ENCODE measurements at places on chromosomes 4 and X.

GRCh38 chr4:113952452-113953029 is 26.9 kb downstream of the ARSJ start:
- DNase-seq, result no peak

DNA sequence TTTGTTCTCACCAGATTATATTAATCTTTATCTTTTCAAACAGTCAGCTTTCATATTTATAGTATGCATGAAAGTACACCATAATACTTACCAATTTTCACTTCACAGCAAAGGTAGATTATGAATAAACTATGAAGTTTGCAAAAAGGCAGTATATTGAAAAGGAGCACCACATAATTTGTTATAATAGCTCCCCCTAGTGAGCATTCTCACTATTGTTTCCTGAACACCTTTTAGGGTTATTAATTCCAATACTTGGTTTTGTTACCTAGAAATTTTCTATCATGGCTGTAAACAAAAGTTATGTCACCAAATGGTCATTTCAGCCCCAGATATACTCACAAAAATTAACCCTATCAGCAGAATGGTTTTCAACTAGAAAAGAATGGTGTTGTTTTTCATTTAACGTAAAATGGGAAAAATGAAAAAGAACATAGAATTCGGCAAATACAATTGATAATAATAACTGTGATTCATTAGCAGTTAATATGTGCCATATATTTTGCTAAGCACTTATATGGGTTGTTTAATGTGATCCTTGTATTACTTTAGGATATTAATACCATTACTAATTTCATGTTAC is 30.2 kb upstream of the NKX6-1 start:
- DNase-seq, result peak; percentile 1

GRCh38 chr4:119518230-119518892 is 110.2 kb downstream of the PDE5A start:
- no peak for DNase-seq

DNA sequence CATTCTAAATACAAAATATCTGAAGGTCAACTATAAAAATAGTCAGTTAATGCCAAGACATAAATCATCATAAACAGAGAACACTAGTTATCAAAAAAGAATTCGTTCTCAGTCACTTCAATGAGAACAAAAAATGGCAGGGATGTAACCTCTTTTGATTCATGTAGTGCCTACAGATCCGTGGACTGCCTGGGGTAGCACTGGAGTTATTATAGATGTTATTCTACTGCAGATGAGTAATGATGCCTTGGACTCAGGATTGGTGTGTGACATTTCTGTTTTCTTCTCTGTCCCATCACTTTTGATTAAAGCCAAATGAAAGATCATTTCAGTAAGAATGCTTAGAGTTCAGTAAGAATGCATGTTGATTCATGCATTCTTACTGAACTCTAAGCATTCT is 440.4 kb downstream of the FAM133A start:
- no peak for DNase-seq

- peak; percentile 12 for DNase-seq
Observed at GRCh38 chrX:42704454-42704853, 73.5 kb downstream of the PPP1R2C start.

GRCh38 chr4:82975792-82976191 is 34.8 kb downstream of the LIN54 start:
- peak; percentile 46 for DNase-seq

- DNase-seq, result no peak
Observed at GRCh38 chrX:3695536-3695935, 17.9 kb downstream of the PRKX start.

- no peak for DNase-seq
Observed at GRCh38 chr4:140790171-140790570, 34.0 kb upstream of the TBC1D9 start.

GRCh38 chrX:41779030-41779564 is 55.1 kb downstream of the GPR82 start:
- peak; percentile 17 for DNase-seq

GRCh38 chrX:94751611-94752010 is 1077.6 kb downstream of the FAM133A start:
- no peak for DNase-seq

- no peak for DNase-seq
Observed at GRCh38 chr4:87551361-87551760, 22.2 kb upstream of the SPARCL1 start.

GRCh38 chrX:152641256-152641875 is 3.7 kb downstream of the GABRQ start:
- no peak for DNase-seq

DNA sequence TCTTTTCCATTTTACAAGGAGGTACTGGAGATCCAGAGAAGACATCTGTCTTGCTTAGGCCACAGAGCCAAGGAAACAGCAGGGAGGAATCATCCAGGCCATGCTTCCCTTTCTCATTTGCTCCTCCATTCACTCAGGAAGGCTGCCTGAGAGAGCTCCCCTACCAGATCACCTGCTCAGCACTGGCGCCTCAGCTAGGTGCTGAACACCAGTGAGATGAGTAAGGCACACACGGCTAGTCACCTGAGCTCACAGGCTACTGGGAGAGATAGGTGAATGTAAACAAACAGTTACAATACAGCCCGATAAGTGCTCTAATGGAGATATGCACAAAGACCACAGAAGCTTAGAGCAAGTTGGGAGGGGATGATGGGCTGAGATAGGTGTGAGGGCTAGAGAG is 149.8 kb upstream of the ARHGEF9 start:
- no peak for DNase-seq

- DNase-seq, result peak; percentile 57
Observed at GRCh38 chr4:6840062-6840976, 57.8 kb downstream of the KIAA0232 start.

DNA sequence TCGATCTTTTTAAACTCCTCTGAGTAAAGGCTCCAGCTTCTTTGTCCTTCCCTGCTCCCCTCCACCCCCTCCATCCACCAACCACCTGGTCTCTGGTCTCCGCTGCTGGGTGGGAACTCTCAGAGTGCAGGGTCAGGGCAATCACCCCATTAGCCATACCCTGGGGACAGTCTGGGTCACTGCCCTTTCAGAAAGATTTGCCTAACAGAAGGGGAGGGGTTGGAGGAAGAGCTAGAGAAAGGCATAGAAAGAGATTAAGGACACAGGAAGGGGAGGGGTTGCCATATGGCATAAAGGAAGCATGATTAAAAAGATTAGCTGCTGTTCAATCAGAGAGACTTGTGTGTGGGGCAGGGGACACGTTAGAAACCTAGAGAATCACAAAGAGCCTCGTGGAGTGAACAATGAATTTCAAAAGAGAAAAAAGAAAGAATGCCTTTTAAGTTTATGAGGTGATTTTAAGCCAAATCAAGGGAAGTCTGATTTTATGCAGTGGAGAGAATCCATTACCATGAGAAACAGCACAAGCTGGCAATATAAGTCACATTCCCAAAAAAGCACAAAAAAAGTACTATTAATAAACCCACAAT is 115.5 kb upstream of the ACSL4 start:
- DNase-seq, result no peak

DNA sequence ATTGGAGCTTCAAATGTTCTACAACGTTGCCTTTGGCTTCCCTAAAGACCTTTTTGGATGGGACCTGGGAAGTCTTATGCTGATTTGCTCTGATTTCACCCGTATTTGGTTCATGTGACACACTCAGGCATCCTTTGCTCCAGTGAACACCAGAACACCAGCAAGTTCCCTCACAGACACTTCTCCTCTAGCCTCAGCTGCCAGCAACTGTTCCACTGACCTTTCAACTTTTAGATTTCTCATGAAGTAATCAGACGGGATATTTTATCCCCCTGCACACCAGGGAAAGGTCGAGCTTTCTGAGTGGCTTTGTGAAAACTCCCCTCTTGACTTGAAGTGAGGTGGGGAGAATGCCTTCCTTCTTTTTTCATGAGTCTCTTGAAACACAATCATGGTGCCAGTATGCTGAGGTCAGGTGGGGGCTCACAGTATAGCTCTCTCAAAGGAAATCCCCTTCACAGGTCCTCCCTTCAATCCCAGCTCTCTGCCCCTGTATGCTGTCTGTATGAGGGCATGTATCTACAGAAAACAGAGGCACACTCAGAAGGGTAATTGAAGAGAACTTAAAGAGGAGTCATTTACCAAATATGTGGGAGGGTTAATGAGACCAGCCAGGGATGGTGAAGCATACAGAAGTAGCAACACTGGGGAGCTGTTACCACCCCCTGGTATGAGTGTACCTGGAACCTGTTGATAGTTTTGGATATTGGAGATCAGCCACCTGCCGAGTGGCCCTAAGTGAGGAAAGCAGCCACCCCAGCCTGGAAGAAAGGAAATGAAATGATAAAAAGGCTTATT is 62.7 kb downstream of the FGFBP1 start:
- no peak for DNase-seq

DNA sequence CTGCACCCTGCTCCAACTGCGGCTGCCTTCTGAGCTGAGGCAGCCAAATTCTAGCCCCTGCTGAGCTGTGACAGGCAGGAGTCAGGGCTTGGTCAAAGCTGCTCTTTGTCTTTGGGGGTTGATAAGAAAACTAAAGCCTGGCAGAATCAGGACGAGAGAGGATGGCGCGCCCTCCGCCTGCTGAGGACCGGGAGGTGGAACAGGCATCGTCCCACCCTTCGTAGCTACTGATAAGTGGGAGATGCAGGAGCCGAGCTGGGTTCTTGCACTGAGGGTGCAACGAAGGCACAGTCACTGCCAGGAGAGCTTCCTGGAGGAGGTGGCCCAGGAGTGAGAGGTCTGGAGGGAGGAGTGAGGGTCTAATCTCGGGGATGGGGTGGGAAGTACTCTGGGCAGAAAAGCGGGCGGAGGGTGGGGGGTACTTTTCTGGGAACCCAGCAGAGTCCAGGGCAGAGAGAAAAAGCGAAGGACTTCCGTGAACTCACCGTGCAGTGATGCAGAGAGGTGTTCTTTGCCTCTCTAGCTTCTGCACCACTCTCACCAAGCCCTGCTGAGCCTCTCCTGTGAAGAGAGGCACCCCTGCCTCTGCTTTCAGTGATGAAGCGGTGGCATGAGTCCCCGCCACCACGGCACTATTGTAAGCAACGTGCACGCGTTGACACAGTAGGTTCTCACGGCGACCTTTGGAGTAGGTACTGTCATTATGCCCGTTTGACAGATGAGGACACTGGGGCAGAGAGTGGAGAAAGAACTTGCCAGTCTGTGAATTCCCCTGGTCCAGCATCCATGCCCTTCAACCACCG is 107.8 kb downstream of the SORCS2 start:
- DNase-seq, result no peak

DNA sequence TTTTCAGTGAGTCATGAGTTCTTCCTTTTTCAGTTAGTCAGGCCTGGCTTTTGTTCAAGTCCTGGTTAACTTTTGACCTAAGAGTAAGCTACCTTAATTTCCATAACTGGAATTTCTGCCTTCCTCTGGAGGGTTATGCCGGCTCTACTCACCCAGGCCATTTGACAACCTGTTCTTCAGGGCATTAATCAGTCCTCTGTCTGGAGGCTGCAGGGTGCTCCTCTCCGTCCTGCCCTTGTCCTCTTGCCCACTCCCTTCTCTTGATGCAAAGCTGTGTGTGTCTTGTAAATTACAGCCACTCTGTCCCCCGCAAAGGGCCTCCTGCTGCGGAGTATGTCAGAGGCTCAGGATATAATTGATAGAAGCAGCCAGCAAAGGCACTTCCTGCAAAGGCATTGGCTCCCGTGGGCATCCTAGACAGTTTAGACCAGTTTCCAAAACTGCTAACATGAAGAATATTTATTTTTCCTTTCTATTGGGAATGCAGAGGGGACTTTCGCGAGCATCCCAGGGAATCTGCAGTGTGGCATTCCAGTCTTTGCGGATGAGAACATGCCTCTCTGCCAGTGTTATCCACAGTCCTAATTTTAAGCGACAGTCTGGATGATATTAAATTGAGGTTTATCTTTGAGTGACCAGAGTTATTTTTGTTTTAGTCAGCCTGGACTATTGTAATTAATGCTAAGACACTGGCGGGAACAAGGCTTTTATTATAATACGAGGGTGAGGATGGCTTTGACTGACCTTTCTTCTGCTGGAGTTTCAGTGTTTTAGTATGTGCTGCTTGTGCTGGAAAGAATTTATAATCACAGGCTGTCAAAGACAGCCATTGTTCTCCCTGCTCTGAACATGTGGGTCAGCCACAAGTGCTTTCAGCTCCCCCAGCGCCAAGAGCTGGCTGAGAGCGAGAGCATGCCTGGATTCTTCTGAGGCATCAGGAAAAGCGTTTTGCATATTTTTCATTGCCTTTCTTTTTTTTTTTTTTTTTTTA is 74.2 kb downstream of the LIMCH1 start:
- no peak for DNase-seq

GRCh38 chrX:97672608-97673007 is 788.9 kb downstream of the RPA4 start:
- DNase-seq, result no peak

- DNase-seq, result no peak
Observed at GRCh38 chr4:16227462-16227868, 1.2 kb upstream of the TAPT1 start.

DNA sequence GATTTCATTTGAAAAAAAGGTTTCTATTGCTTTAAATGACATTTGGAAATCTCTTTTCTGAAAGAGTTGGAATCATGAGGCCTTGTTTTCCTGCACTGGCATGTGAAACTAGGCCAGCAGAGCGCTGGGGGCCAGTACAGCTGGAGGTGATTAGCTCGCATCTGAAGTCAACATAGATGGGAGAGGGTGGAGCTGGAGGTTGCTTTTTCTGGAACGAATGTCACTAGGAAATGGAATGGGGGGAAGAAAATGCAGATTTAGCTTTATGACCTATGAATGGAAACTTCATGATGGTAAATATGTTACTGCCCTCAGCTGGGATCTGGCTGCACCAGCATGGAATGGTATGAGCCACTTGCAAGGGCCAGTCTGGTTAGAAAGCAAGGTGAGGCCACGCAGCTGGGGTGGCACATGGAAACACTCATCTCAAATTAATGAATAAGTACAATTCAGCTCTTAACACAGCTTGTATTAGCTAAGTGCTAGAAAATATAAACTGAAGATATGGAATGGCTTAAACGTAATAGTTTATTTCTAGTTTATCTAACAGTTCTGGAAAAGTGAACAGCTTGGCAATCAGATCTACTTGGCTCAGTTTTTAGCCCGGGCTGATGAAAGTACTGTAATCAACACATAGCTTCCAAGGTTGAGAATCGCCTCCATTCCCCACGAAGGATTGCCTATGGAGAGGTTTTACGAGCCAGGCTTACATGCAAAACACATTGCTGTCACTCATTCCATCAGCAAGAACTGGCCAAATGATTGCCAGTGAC is 32.5 kb downstream of the SLC10A6 start:
- peak; percentile 88 for DNase-seq

DNA sequence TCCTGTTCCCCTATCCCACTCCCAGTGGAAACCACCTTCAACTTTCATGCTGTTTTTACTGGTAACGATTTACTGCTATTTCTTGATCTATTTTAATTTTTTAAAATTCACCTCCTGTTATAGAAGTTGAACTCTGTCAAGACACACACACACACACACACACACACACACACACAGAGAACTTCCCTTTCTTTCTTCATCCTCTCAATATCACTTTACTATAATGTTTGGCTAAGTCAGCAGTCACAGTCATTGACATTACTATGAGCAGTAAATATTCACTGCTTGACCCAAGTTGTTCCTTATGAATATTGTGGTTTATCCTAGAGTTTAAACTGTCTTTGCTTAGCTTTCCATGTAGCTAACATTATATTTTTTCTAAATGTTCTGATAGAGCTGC is 24.0 kb upstream of the SGMS2 start:
- DNase-seq, result no peak

GRCh38 chr4:163991298-163991865 is 496.9 kb downstream of the TMA16 start:
- DNase-seq, result no peak

- no peak for DNase-seq
Observed at GRCh38 chr4:155371432-155372043, 5.2 kb downstream of the MAP9 start.
